ENCODE measurements at places on chromosomes 7 and 10.

DNA sequence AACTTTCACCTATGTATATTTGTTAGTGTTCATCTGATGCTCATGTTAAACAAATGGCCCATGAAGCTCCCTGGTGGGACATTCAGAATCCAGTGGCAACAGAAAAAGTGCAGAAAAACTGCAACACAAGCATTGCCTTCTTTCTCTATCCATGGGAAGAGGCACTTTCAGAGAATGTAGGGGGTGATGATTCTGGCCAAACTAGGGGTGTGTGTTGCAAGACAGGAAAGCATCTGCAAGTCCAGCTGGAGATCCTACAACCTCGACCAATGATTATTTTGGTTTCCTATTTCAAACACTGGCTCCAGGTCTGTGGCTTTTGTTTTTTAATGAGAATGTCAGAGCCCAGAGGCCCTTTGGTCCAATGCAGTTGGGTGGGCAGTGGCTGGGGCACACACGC lies 198.7 kb downstream of the CXCL12 start:
- no peak for DNase-seq

DNA sequence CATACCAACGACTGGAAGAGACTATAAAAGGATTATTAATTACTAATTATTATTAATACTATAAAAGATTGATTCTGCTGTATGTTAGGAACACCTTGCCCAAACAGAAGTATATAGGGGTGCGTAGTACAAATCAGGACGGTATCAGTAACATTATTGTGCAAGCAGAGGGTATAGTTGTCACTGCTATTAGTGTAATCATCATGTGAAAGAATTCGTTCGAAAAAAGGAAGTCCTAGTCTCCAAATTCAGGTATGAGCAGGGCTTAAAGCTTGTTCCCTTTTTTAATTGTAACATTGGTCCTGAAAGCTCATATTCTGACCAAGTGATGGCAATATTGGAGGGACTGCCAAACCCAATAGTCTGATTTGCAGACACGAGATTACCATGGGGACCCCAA lies 81.8 kb downstream of the THSD7A start:
- DNase-seq, result no peak

DNA sequence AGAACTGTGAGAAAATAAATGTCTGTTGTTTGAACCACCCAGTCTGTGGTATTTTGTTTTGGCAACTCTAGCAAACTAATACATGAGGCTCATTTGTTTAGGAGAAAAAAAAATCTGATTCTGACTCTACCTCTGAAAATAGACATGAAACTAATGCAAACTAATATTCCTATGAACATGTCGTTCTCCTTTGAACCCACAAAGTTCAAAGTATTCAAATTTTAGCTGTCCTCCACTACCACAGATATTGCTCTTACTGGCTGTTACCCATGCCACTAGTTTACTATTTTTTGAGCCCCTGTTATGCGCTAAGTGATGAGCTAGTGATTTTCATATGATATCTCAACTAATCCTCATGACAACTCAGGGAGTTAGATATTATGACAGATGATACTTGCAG lies 58.8 kb upstream of the ZNF804B start:
- no peak for DNase-seq

GRCh38 chr10:24197263-24197662 lies 11.7 kb upstream of the KIAA1217 start:
- DNase-seq, result no peak

GRCh38 chr10:85741626-85742300 lies 624.8 kb downstream of the GRID1 start:
- no peak for DNase-seq

GRCh38 chr10:128642502-128642901 lies 516.3 kb upstream of the MKI67 start:
- DNase-seq, result no peak

DNA sequence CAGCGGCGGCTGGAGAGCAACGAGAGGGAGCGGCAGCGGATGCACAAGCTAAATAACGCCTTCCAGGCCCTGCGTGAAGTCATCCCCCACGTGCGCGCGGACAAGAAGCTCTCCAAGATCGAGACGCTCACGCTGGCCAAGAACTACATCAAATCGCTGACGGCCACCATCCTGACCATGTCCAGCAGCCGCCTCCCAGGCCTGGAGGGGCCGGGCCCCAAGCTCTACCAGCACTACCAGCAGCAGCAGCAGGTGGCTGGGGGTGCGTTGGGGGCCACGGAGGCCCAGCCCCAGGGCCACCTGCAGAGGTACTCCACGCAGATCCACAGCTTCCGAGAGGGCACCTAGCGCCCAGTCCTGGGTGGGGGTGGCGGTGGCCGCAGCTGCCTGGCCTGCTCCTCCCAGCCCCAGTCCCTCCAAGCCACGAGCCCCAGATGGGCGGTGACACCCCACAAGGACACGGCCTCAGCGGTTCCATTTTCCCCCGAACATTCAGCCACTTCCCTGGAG lies 1.3 kb downstream of the BHLHA15 start:
- DNase-seq, result peak; percentile 42

DNA sequence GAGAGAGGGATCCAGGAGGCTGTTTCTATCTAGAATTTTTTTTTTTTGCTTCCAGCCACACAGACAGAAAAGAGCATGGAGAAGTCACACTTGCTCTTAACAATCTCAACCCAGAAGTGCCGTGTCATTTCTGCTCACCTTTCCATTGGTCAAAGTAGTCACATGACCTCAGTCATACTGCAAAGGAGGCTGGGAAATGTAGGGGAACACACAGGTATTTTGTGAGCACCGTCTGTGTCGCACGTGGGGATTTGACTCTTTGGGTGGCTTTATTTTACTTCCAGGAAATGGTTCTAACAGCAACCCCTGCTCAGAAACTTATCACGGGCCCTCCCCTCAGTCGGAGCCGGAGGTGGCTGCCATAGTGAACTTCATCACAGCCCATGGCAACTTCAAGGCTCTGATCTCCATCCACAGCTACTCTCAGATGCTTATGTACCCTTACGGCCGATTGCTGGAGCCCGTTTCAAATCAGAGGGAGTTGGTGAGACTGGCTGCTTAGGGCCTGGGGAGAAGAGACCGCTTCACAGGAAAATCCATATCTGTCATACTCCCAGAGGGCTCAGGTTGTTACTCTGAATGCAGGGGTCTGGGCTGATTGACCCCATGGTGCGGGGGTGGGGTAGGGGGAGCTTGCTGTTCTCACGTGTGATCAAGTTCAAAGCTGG lies 13.1 kb upstream of the CPA1 start:
- DNase-seq, result no peak

- no peak for DNase-seq
These were observed 134.7 kb downstream of the ADAM12 start for GRCh38 chr10:126253611-126253998.

GRCh38 chr7:15687546-15688278 lies 1.2 kb upstream of the MEOX2 start:
- DNase-seq, result no peak

DNA sequence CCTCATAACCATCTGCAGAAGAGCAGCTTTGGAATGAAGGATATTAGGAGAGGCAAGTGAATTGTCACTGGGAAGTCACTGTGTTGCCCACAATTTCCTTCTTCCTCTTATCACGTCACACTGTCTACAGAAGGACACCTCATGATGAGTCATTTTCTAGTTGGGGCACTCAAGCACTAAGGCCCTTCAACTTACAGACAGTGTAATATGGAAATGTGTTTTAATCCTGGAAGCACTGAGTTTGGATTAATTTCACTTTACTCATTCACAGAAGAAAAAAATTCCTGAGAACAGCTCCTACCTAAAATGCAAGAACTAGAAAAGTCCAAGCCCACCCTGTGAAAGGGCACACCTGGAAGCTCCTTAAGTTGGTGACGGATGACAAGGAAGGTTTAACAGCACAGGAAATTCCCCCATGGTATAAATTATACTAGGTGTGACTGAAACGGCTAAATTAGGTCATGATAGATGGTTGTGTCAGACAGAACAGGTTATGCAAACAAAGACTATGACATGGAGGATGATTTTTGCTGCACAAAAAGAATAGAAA lies 56.6 kb downstream of the PARD3 start:
- no peak for DNase-seq

- peak; percentile 52 for DNase-seq
These were observed 6.9 kb upstream of the LDB3 start for GRCh38 chr10:86661161-86662025.

- no peak for DNase-seq
These were observed 47.8 kb downstream of the INSIG1 start for GRCh38 chr7:155345490-155345889.

GRCh38 chr7:135111379-135111778 lies 36.5 kb upstream of the TMEM140 start:
- DNase-seq, result no peak

DNA sequence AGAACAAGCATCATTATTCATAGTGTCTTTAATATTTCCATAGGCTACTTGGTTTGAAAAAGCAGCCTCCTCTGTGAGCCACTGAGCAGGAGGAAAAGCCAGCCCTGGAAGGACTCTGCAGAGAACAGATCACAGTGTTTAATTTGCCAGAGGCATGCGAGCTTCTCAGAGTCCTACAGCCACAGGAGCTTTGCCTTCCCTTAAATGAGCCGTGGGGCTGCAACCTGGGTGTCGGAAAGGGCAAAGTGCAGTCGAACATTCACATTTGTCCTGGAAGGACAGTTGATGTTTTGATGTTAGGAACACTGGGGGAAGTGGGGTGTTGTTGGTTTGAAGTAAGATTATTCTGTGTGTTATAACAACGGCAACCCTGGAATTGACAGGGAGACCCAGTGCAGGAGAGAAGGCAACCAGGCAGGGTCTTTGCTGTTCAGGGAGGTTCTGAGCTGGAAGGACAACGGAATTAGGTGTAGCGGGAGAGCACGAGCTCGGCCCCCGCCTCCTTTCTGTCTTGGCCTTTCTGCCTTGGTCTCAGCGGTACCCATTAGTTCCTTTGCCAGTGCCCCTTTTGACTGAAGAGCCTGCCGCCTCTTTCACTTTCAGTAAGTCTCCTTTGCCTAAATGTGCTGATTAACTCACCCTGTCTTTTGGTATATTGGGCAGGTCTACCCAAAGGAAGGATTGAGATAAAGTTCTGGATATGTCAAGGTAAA lies 192.3 kb upstream of the PITRM1 start:
- DNase-seq, result no peak

DNA sequence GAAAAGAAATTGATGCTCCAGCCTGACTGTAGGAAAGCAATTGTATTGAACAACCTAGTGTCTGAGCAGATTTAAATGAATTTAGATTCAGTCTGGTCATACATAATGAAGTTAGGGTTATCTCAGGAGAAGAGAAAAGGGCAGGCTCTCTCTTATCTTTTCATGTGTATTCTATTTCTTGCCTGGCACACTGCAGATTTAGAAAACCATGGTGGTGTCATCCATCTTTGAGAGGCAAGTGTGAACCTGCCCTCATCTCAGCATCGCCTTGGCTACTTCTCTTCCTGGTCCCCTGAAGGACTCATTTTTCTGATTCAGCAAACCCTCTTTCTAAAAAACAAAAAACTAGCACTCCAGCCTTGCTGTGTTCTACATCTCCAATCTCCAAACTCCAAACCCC lies 137.7 kb downstream of the LRRC4 start:
- DNase-seq, result no peak

GRCh38 chr10:51035344-51035743 lies 38.9 kb upstream of the PRKG1 start:
- DNase-seq, result no peak

DNA sequence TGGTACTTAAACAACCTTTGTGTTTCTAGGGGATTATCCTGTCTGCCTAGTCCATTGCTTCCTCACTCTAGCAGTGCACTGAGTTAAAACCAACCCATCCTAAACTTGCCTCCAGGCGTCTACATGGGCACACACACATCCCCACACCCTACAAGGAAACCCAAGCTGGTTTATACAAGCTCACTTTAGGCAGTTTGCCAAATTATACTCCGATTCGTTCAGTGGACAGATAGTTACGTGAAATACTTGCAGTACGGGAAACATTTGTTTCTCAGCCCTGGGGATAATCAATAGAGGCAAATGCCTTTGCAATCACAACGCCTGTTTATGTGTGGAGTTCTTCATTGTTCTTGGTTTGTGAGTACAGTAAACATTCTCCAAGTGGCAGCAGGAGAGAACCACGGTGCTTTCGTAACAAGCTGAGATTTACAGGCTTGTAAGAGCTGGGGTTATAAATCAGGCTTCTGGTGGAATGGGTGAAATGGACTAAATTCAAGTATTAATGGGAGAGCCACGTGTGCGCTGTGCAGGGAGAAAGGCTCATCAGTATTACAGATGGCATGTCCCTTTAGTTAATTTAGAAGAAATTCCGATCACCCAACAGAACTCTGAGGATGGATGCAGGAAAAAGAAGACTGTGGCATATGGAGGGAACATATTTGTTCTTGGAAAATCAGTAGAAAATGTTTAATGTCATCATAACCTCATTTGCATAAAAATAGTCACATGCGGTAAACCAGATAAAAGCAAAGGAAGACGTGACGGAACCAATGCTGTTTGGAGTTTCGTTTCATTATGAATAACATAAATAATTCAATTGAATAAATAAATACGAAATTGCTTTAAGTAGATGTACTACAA lies 217.1 kb downstream of the GALNT17 start:
- no peak for DNase-seq

GRCh38 chr7:39414224-39415035 lies 151.8 kb upstream of the YAE1 start:
- DNase-seq, result peak; percentile 61

DNA sequence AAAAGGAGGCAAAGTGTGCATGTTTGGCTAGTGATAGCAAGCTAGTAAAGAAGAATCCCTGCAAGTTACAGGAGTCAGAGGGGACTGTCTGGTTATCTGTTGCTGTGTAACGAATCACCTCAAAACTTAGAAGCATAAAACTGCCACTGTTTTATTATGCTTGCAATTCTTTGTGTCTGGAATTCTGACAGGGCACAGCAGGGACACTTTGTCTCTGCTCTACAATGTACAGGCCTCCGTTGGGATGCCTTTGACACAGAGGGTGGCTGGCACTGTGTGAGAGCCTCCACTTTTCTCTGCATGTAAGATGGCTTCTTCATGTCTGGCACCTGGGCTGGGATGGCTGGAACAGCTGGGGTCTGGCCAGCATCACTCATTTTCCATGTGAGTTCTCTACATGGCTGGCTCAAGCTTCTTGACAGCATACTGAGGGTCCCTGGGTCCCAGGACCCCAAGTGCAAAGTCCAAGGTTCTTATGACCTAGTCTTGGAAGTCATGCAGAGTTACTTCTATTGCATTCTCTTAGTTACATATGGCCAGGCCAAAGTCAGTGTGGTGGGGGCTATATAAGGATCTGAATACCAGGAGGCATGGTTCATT lies 276.9 kb downstream of the RPS24 start:
- DNase-seq, result no peak

DNA sequence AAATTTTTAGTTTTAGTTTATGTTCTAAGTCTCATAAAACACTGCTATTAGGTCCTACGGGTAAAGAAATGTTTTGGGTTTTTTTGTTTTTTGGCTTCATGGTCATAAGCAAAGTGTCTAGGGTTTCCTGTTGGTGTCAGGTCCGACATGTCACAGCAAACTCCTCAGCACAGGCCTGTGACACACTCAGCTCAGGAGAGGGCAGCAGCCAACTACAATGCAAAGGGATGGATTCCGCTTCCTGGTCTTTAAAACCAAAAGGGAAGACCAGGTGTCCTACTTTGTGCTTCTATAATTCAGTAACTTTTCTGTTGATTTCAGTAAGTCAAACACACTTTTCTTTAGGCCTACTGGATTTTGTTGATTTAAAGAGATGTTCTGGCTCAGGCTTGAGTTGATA lies 83.8 kb upstream of the MACROH2A2 start:
- DNase-seq, result no peak

GRCh38 chr10:102422545-102423129 lies 2.0 kb downstream of the FBXL15 start:
- peak; percentile 92 for DNase-seq

- DNase-seq, result no peak
These were observed 17.1 kb downstream of the ADAM8 start for GRCh38 chr10:133259602-133259989.

Measured in lower lobe of right lung (tissue), 2 donors.